Stimulated activated CD4-positive, alpha-beta T cell treated with anti-CD3 and anti-CD28 coated beads, Interleukin-1b, Interleukin-23, amount 100 ng/mL, for 24 hours (primary cell): ENCODE measurements at places on chromosomes 5 and 9.

DNA sequence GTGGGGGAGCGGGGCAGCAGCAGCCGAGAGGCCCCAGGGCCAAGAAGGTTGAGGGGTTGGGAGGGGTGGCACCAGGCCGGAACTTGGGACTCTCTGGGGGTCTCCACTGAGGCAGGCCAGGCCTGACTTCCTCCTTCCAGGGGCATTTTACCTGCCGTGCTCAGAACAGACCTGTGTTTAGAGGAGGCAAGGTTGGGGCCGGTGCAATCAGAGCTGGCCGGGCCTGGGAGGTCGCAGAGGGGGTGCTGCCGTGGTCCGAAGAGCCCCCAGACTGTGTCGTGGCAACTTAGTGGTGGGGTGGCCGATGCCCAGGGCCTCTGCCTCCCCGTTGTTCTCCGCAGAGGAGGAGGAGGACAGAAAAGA is 21.8 kb downstream of the GLT6D1 start:
- no peak for DNase-seq

DNA sequence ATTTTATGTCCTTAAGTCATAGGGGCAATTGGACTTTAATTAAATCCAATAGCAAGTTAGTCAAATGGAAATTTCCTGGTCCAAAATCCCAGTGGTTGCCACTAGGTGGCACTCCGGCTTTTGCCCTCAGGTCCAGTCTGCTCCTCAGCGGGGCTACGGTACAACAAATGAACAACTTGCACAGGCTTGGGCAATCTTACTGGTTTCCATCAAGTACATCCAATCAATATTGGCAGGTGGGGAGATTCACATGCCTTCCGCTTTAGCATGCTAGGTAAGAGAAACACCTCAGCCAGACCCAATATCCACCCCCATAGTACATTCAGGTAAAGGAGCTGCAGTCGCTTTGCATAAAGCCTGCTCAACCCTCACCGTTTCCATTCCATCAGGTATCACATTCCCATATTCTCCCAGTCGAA is 6.3 kb upstream of the MXD3 start:
- no peak for DNase-seq

DNA sequence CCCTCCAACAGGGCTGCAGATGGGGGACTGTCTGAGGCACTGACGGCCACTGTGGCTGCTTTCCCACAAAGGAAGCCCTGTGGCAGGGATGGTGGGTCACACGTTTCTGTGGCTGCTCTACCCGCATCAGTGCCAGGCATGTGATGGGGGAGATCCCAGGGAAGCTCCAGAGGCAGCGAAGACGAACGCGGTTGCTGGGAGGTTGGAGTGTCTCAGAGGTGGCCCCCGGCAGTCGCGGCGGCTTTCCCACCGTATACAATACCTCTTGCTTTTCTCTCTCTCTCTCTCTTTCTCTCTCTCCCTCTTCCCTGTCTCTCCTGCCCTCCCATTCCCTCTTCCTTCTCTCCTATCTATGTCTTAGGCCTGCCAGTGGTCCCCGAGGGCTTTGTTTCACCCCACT is 56.7 kb downstream of the CYFIP2 start:
- DNase-seq, result no peak

DNA sequence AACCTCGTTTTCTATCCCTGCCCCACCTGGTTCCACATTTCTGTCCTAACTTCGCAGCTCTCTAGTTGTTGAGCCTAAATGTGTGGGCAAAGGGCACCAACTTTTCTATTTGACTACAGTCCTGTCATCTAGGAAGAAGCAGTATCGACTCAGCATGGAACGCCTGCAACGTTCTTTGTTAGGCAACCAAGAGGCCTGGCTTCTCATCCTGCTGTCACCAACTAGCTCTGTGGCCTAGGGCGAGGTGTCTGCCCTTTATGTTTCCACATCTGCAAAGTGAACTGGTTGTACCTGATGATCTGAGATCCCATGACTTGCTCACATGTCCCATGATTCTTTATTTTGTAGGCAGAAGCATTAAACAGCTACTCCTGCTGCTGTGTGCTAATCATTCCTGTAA is 248.9 kb downstream of the ADAMTSL1 start:
- no peak for DNase-seq

DNA sequence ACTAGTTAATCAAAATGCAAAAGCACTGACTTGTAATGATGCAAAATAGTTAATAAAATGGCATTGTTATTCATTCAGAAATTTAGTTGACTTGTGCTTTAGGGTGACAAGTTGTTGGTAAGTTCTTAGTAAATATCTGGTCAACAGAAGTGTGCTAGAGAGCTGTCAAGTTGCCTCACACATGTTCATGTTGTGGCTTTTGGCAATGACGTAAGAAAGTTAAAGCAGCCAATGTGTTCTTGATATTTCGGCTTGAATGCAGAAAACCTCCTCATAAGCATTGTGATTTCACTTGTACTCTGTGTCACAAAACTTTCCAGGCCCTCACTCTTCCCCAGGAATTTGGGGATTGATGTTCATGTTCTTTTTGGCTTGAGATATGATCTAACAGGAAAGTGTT is 626.7 kb downstream of the PRR16 start:
- no peak for DNase-seq

DNA sequence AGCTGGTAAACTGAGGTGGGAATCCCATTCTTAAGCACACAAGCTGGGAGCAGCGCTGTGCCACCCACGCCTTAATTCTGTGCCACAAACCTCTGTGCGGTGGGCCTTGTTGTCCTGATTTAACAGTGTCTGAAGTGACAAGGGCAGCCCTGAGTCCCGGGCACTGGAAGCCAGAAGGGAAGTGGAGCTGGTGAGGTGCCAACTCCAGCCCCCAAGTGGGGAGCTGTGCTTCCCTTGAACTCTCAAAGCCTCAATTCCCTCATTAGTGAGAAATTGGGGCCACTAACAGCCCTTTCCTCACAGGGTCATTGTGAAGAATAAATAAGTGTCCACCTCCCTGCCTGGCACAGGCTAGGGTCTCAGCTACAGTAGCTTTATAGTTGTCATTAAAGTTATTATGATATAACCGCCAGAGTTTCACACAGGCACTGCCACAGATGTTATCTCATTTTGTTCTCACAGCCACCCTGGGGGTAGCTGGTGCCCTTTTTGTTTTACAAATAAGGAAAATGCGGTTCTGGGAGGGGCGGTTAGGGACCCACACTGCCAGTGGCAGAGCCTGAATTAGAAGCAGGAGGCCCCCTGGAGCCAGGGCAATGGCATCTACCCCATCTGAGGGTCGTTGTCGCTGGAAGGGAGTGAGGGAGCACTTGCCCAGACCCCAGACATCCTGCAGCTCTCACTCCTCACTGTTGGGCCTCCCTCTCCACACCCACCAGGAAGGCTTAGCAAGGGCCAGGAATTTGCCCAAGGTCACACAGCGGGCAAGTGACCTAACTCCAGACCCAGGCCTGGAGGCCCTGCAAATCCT is 2.1 kb upstream of the TLX3 start:
- DNase-seq, result no peak

DNA sequence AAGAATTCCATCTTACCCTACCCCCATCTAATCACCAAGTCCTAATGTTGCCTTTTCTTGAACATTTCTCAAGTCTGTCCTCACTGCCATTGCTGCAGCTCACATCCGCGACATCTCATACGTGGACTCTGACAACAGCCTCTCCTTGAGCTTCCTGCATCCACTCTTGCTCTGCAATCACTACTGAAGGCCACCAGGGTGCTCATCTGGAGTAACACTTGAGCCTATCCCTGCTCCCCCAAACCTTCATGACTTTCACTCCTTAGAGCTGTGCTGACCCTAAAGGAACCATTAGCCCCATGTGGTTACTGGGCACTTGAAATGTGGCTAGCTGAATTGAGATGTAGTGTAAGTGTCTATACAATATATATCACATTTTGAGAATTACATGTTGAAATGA is 46.4 kb upstream of the CTXN3 start:
- no peak for DNase-seq

GRCh38 chr9:3447143-3447542 is 78.7 kb downstream of the RFX3 start:
- no peak for DNase-seq

DNA sequence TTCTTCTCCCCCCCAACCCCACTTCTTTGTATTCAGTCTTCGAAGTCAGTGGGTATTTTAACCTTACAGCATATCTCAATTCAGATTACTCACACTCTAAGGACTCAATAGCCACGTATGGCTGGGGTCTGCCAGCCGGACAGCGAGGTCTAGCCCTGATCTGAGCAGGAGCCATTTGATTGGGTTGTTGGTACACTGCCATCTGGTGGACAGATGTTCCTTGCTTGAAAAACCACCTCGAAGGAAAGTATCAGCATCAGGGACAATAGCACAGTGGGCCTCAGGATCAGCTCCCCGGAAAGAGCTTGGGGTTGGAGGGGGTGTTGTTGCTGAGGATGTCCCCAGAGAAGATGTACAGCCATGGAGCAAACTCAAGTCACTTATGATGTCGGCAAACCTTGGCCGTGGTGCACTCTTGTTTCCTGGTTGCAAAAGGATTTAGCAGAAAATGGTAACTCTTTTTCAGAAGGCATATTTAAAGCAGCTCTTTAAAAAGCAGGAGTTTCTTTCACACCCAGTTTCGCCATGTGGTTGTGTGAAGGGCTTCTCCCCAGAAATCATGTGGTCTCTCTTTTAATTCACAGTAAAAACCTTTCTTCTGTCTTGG is 31.7 kb upstream of the KCNMB1 start:
- DNase-seq, result peak; percentile 30

DNA sequence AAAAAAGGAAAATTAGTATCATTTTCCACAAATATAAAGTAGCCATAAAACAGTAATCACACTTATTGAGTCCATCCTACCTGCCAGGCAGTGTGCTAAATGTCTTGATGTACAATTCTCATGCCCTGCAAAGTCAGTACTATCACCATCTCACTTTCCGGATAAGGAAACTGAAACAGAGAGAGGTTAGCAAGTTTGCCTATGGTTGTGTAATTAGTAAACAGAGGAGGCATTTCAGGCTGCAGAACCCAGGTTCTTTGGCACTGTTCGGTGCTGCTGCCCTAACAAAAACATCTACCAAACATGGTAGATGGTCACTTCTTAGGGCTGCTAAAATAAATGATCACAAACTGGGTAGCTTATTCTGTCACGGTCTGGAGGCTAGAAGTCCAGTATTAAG is 22.6 kb downstream of the PLAC8L1 start:
- DNase-seq, result no peak

GRCh38 chr5:175896301-175897040 is 25.1 kb downstream of the CPLX2 start:
- no peak for DNase-seq

GRCh38 chr5:151056379-151057325 is 24.2 kb downstream of the TNIP1 start:
- no peak for DNase-seq

GRCh38 chr9:107600060-107600573 is 110.5 kb upstream of the KLF4 start:
- no peak for DNase-seq

GRCh38 chr5:6108540-6108848 is 269.9 kb downstream of the MED10 start:
- no peak for DNase-seq

- no peak for DNase-seq
Observed at GRCh38 chr5:158283397-158283796, 424.5 kb upstream of the CLINT1 start.

- DNase-seq, result no peak
Observed at GRCh38 chr9:18504707-18505106, 30.8 kb downstream of the ADAMTSL1 start.

GRCh38 chr5:28355831-28356230 is 1317.4 kb upstream of the CDH9 start:
- no peak for DNase-seq

DNA sequence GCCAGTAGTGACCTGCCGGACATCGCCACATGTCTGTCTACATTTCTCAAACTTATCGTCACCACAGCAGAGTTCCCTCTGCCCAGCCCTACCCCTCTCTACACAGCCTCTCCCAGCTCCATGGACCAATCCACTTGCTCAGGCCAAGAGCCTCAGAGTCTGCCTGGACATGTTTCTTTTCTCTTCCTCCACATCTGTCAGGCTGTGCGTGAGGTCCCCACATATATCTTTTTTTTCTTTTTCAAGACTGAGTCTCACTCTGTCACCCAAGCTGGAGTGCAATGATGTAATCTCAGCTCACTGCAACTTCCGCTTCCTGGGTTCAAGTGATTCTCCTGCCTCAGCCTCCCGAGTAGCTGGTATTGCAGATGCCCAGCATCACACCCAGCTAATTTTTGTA is 62.7 kb upstream of the GGTA1 start:
- DNase-seq, result no peak

GRCh38 chr9:137217276-137218211 is 4.5 kb downstream of the RNF208 start:
- DNase-seq, result no peak

- no peak for DNase-seq
Observed at GRCh38 chr9:124724415-124725067, 46.6 kb downstream of the NR6A1 start.

- no peak for DNase-seq
Observed at GRCh38 chr5:158832731-158833130, 267.0 kb downstream of the EBF1 start.

DNA sequence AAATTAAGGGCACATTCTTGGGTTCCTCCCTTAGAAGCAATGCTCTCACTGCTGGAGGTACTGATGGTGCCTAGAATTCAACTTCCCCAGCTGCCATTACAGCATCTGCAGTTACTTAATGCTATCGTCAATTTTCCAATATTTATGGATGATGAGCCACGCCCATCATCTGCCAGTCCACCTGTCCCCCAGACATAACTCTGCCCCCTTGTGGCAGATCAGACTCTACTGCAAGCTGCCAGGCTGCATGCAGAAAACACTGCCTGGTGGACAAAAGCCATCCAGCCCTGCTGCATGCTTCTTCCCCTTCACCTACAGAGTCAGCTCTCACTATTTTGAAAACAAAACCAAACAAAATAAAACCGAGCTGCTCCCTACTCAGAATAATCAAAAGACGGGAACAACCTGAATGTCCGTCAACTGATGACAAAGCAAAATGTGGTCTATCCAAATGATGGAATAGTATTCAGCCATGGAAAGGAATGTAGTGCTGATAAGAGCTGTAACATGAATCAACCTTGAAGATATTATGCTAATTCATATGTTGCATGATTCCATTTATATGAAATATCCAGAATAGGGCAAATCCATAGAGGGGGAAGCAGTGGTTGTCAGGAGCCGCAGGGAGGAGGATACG is 66.4 kb downstream of the RETREG1 start:
- peak; percentile 28 for DNase-seq

DNA sequence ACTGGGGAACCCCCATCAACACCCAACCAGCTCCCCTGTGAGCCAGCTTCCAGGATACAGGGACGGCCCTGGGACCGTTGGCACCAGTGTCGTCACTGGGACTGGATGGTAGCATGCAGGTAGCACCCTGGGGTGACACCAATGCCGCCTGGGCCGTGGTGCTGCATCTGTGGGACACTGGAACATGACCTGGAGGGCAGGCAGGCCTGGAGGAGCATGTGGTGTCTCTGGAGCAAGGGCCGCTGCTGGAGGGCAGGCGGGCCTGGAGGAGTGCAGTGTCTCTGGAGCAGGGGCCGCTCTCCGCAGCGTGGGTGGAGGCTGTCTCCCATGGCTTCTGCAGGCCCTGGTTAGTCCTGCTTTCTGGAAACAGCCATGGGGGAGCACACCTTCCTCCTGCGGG is 13.1 kb downstream of the LPCAT1 start:
- no peak for DNase-seq

GRCh38 chr5:170411100-170411499 is 21.9 kb upstream of the KCNMB1 start:
- DNase-seq, result no peak
